ENCODE measurements at places on chromosomes 6 and 20.
A peak's percentile ranks its signal among the peaks of the same experiment; 100 is the strongest.

DNA sequence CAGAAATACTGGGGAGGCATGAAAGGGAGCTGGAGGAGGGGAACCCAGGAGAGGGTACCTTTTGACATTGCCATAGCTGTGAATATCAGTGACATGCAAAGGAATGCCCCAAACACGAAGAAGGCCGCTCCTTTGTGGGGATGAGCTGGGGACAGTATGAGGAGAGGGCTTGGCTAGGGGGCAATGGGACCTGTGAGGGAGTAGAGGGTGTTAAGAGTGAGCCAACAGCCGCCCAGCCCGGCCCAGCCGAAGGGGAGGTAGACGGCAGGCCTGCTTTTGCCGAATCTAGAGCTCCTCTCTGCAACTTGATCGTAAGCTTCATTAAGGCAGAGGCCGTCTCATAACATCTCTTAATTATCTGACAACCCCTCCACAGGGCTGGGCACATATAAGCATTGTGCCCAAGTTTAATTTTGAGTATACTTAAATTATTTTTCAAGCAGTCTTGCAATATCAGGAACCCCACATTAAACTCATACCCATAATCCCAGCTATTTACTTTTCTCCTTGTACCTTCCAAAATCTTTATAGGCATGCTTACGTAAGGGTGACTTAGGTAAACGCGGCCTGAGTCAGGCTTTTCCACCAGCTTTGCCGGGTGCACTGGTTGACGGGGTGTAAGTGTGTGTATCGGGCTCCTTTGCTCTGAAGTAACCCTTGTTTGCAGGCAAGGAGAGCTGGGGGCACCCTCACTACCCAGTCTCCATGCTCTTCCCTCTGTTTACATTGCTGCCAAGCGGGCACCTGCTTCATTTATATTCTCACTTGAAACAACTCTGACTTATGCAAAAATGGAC lies 24.9 kb upstream of the VEGFA start:
- peak; percentile 68 for DNase-seq

- no peak for DNase-seq
Observed at GRCh38 chr20:12965870-12966251, 42.9 kb upstream of the SPTLC3 start.

DNA sequence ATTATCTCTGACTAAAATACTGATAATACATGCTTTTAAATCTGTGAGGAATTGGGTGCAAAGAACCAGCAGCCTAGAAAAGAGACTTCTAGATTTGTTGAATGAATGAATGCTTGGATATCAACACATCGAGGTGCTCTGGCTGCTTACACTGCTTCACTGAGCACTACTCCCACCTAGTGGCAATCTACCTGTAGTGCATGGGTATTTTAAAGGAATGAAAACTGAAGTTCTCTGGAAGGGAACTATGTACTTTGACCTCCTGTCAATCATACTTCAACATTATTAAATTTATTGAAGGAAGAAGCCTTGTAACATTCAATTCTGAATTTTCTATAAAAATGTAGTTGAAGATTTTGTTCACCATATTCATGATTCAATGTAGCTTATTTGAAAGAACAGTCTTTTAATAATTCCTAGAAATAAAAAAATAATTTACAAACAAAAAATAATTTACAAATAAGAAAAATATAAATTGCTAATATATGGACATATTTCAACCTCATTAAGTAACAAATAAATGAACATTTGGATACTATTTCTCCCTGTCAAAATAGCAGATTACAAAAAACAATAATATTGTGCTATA lies 111.2 kb upstream of the MMS22L start:
- no peak for DNase-seq

DNA sequence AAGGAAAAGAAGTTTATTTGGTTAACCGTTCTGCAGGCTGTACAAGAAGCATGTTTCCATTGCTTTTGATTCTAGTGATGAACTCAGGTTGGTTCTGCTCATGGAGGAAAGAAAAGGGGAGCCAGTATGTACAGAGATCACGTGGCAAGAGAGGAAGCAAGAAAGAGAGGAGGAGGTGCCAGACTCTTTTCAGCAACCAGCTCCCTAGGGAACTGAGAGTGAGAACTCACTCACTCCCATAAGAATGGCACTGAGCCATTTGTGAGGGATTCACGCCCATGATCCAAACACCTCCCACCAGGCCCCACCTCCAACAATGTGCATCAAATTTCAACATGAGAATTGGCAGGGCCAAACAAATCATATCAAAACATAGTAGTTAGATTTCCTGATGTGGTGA lies 649.1 kb downstream of the EPM2A start:
- no peak for DNase-seq

- DNase-seq: peak; percentile 96
Observed at GRCh38 chr6:136550330-136551071, at the start of gene MAP7. TSS of gene MAP7 (minus strand) at chr6:136550422. CDS start at chr6:136550408, 14 bp downstream.

DNA sequence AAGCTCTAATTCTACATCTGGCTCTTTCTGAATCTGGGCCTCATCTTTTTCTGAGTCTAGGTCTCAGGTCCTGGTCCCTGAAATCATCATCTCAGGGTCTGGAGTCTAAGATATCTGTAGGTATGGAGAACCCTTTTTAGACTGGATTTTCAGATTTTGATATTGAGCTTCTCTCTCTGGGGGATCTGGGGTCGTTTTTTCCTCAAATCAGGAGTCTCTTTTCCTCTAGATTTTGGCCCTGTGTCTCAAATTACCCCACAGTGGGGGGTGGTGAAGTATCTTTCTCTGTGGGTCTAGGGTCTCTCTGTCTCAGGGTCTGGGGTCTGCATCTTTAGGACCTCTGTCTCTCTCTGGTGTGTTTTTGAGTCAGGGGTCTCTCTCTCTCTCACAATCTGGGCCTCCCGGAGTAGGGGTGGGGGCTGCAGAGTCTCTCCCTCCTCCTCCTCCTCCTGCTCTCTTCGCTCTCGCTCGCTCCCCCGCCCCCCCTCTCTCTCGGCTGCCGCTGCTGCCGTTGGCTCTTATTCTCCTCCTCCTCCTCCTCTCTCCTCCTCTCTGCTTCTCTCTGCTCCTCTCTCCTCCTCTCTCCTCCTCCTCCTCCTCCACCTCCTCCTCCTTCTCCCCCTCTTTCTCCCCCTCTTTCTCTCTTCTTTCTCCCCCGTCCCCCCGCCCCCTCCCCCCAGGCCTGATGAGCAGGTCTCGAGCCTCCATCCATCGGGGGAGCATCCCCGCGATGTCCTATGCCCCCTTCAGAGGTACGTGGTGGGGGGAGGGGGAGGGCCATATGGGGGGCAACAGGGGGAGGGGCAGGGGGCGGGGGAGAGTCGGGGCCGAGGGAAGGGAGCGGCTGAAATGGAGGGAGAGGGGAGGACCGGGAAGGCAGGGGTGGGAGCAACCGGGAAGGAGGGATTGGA lies at the start of gene SYNGAP1:
SYNGAP1 (plus strand) TSS at position 486 of the 911 bp plus-strand sequence; CDS start at position 686, 200 bp downstream.
- DNase-seq: no peak

- DNase-seq: no peak
Observed at GRCh38 chr6:13425943-13426931, 61.2 kb downstream of the GFOD1 start.

GRCh38 chr6:22614547-22614946 lies 45.2 kb downstream of the HDGFL1 start:
- DNase-seq: no peak

DNA sequence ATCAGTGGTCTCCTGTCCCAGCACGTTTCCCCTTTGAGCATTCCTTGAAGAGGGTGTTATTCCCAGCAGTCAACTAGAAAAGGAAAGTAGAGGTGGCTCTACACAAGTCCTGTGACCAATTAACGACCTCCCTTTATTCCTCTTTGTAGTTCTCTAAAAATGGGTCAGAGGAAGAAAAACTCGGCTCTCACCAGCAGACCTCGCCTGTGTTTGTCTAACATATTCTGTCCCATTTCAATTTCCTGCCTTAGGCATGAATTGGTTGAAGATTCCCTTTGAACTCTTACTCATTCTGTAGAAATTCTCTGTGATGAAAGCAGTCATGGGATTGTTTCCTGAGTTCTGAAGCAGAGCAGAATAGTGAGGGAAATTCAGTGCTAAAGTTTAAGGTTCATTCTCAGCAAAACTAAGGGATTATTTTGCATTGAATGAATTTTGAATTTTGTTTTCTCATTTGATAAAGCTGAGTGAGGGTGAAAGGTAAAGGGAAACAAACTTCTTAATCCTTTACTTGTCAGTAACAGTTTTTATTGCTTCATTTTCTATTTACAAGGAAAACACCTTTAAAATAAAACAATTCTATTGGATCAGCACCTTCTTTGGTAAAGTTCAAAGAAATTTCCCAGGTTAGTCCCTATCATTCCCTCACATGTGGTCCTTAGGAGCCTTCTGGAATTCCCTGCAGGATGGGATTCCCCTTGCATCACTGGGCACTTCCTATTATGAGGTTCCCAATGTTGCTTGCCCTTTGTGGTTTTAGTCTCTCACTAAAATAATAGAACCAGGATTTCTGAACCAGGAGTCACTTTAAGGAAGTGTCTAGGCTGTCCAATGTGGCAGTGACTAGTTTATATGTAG lies 105.8 kb downstream of the SLX4IP start:
- no peak for DNase-seq

DNA sequence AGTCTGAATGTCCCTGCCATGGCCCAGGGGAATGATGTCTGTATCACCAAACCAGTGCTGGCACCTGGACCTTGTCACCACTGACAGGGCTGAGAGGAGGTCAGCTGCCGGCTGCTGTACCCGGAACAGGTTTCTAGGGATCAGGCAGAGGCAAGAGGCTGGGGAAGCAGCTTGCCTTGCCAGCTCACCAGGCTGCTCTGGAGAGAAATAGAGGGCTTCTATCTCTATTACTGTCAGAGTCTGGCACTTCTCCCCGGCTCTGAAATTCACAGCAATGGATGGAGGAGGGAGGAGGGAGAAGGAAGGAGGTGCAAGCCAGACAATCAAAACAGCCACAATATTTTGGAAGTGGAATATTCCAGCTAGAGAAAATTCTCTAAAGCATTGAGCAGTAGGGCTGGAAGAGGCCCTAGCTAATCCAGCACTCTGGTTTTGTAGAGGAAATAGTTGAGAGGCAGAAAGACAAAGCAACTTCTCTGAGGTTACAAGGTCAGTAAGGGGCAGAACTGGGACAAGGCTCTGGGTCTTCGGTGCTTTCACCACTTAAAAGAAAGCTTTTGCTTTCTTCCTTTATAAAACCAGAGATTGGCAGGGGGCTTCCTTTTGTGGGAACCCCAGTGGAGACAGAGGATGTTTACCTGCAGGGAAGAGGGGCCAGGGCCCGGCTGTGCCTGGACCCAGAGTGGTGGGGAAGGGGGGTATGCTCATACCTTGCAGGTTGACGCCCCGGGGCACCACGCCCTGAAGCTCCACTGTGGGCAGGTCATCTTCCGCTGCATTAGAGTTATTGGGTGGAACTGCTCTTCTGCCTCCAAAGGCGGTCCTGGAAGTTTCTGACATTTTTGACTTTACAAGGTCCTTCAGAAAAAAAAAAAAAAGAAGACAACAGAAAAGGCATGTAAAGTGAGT lies 2.4 kb downstream of the F13A1 start:
- no peak for DNase-seq

Measured in upper lobe of right lung (tissue), 1 donor.